ENCODE measurements at places on chromosomes 7 and 10.

GRCh38 chr7:104883248-104883717 is 130.7 kb upstream of the KMT2E start:
- no peak for DNase-seq

GRCh38 chr7:141160246-141160860 is 86.5 kb downstream of the TMEM178B start:
- no peak for DNase-seq

DNA sequence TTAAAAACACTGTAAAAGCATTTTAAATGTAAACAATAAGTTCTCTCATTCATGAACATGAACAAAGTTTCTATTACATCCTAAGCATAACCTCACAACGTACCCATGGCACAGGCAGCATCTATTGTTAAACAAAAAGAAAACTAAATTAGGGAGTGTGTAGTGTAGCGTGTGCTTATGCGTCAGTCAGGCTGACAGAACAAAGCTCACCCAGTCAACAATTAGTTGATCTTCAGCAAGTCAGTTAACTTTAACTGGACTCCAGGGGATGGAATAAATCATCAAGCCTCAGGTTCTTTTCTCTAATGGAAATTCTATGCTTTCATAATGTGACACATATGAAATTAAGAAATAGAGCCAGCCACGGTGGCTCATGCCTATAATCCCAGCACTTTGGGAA is 91.6 kb upstream of the ODAD2 start:
- DNase-seq, result no peak

- no peak for DNase-seq
Measured at GRCh38 chr10:4596951-4597350, 229.1 kb upstream of the AKR1E2 start.

DNA sequence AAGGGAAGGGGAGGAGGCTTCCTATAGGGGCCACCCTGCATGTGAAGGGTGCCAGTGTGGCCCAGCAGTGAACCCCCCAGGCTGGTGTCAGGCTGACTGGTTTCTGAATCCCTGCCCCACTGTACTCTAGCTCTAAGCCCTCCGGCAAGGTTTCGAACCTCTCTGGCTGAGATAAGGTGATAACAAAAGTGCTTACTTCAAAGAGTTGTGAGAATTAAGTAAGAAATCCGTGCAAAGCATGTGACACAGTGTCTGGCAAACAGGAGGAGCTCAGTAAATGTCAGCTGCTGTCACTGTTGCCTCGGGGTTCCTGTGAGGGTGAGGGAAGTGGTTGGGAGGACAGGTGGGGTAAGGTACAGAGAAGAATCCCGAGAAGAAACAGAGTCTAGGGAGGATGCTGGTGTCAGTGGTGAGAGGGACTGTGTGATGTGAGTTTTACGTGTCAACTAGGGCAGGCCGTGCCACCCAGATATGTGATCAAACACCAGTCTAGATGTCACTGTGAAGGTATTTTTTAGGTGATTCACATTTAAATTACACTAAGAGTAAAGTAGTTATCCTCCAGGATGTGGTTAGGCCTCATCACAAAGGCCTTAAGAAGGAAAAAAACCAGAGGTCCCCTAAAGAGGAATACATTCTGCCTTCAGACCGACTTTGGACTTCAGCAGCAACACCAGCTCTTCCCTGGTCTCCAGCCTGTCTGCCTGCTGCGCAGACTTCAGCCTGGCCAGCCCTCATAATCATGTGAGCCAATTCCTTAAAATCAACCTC is 64.4 kb downstream of the BPGM start:
- DNase-seq, result no peak

DNA sequence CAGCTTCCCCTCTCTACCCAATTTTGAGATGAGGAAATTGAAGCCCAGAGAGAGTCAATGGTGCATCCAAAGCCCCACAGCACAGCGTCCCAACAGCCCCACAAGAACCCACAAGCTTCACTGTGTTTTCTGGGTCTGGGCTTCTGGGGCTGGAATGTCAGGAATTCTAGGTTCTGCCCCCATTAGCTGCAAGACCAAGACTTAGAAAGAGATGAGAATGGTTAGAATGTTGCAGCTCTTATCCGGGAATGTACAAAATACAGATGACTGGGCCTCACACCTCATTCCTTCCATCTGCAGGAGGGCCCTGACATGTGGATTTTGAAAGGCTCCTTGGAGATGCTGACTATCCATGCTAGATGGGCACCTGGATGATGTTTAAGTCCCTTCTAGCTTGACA is 6.0 kb upstream of the SGPL1 start:
- DNase-seq, result no peak

DNA sequence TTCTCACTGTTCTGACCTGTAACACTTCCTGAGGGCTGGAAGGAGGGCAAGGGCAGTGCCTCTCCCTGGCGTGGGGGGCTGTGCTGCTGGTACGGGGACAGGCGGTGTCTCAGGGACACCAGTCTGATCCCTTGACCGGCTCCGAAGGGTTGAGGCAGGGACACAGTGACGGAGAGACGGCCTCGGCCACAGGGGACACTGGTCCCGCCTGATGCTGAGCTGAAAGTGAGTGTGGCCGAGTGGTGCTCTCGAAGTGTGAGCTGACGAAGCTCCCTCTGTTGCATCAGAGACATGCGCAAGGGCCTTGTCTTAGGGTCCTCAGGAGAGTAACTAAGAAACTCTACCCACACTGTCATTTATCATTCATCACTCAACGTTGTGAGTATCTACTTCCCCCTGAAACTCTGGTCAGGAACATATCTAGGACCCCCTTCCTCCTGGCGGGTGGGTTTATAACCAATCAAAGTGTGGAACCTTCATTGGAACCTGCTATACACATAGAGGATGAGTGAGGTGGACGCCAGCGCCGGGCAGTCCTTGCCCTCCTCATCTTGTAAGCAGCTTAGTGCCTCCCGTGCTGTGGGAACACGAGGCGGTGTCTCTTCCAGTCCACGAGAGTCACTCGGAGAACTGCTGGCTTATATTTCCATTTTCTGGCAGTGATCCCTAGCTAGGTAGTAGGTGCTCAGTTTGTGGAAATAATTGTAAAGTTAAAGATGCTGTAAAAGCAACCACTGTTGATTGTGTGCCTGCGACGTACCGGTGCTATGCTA is 283.1 kb downstream of the DNAJB6 start:
- no peak for DNase-seq

DNA sequence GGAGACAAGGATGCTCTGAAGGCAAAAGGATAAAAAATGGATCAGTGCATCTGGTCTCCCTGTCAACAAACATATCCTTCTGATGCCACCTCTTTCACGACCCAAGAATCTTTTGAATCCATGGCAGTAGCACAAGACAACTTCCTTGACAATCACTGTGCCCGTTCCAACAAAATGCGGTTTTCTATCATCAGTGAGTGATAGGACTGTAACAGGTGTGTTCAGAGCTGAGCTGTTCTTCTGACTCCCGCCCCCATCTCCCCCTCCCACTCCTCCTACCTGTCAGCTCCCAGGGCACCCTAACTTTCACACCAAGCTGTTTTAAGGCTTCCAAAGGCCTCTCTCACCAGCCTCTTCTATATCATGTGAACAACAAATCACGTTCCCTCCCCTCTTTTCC is 74.8 kb downstream of the PARD3 start:
- no peak for DNase-seq

DNA sequence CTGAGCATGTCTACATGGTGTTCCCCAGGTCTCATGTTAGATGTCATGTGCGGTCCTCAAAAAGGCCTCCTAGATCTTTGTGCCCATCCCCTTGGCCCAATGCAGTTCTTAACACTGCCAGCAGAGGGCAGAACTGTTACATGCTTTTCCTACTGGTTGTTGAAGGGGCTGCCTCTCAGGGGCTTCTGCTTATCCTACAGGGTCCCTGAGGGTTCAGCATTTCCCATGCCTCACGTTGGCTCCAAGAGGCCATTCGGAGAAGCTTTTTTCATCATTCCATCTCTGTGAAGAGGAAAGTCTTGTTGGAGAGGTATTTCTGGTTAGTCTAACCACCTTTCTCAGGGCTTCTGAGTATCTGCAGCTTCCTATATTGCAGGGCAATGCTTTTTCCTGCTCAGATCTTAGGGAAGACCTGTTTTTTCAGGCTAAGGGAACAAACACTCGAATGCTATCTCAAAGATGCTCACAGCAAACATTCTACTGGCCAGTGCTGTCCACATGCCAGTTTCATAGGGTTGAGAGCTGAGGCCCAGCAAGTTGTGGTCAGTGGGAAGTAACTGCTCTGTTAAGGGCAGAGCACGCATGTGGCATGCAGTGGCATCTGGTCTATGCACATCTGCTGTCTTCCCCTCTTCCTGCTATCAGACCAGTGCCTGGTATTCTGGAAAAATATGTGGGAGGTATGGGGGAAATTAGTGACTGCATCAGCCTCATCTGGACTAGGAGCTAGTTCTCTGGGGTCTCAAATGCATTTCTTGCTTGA is 31.5 kb downstream of the MBL2 start:
- DNase-seq, result no peak

Data from BJ (cell line).